ENCODE measurements at places on chromosomes 3 and 15.

DNA sequence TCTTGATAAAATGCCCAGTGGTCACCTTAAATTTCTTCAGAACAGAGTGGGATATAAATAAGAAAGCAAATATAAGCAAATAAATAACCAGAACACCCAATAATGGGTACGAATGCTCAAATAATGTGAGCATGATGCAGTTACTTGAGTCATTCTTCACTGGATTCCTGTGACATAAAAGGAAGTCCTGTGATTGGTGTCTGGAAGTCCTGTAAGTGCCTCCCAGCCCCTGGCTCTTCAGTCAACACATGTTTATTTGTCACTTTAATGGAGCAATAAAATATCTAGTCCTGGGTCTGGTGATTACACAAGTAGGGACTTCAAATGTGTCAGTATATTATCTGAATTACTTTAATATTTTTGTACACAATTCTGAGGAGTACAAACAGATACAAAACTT lies 30.4 kb downstream of the TMEM212 start:
- DNase-seq, result no peak

DNA sequence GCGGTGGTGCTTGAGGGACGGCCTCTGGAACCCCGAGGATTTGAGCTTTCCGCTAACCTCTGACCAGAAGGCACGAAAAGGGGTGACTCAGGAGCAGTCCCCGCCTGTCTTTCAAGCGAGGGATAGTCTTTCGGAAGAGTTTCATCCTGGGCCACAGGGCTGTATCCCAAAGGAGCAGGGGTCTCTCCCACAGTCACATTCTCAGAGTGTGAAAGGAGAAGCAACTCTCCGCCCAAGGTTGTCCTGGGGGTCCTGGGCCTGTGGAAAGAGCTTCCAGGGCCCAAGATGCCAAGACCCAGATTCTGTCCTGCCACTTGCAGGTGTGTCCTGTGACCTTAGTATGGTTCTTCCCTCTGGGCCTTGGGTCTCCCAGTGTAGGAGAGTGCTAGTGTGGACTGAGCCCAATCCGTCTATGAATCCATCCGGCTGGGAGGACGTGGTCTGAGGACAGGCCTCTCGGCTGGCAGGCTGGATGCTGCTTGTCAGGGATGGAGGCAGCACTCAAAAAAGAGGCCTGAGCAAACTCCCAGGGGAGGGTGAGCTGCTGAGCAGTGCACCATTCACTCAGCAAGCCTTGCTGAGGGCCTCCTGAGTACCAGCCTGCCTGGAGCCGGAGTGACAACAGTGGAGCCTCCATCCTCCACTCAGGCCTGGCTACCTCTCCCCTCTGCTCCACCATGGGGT lies 1.6 kb upstream of the DUSP7 start:
- no peak for DNase-seq

DNA sequence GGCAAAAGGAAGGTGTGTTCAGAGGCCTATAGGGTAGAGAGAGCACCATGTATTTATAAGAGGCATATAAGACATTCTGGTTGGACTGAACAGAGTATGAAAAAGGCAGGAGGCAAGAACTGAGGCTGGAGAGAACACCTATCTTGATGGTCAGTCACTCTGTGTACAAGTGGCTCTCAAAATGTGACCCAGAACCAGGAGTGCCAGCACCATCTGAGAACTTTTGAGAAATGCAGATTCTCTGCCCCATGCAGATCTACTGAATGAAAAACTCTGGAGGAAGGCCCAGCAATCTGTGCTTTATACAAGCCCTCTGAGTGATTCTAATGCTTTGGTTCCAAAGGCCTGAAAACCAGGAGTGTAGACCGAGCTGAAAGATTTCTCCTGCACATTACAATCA lies 324.0 kb upstream of the IL12A start:
- DNase-seq, result no peak

DNA sequence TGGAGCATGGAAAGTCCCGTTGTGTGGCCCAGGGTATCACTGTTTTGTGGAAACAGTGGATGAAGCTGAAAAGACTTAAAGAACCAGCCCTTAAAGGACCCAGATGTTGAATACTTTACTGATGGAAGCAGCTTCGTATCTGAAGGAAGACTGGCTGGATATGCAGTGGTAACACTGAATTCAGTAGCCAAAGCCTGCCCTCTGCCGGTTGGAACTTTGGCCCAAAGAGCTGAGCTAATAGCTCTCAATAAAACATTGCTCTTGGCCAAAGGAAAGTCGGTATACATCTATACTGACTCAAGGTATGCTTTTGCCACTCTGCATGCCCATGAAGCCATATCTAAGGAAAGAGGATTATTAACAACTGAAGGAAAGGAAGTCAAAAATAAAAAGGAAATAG lies 885.4 kb downstream of the PDCD6IP start:
- no peak for DNase-seq

- DNase-seq, result no peak
These were observed 53.0 kb upstream of the GSK3B start for GRCh38 chr3:120147072-120147871.

- DNase-seq, result no peak
These were observed 115.3 kb downstream of the OPA1 start for GRCh38 chr3:193708270-193708669.

GRCh38 chr15:45869034-45869668 lies 234.3 kb downstream of the SQOR start:
- no peak for DNase-seq

GRCh38 chr3:26132942-26133341 lies 343.1 kb downstream of the OXSM start:
- DNase-seq, result no peak

DNA sequence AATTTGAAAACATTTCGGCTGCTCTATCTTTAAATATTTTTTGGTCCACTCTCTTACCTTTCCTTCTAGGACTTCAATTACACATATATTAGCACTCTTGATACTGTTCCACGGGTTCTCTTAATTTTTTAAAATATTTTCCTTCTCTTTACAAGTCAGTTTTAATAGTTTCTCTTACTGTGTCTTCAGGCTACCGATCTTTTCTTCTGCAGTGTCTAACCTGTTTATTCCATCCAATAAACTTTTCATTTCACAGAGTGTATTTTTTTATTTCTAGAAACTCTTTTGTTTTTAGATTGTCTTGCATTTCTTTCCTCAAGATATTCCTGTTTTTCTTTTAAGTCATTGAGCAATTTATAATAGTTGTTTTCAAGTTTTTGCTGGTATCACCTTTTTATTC lies 27.7 kb downstream of the TCF12 start:
- DNase-seq, result no peak

- no peak for DNase-seq
These were observed 73.8 kb downstream of the IQSEC1 start for GRCh38 chr3:12999147-13000140.

DNA sequence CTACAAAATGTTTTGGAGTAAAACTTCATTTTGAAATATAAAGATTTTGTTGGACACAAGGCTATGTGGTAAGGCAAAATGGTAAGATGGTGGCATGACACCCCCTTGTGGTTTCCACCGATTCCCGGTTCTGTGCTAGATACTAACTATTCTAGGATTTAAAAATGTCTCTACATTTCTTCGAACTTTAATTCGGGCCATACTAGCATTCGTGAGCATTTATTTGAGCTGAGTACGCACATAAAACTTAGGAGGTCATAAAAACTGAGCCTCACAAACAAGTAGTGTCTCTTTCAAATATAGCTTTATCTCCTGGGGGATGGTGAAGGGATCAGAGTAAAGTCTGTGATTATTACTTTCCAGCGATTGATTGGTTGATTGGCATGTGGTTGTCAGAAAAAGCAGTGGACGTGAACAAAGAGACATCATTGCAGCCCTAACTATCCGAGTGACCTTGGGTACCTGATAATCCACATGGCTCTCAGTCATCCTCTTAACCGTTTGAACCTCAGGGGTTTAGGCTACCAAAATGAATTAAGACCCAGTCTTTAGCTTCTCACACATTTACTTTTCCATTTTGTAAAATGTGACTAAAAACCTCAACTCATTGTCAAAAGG lies 1.1 kb upstream of the ZNF639 start:
- DNase-seq, result no peak

GRCh38 chr3:30932513-30933098 lies 38.1 kb upstream of the GADL1 start:
- DNase-seq, result no peak

GRCh38 chr3:105965384-105965783 lies 96.6 kb upstream of the CBLB start:
- no peak for DNase-seq

DNA sequence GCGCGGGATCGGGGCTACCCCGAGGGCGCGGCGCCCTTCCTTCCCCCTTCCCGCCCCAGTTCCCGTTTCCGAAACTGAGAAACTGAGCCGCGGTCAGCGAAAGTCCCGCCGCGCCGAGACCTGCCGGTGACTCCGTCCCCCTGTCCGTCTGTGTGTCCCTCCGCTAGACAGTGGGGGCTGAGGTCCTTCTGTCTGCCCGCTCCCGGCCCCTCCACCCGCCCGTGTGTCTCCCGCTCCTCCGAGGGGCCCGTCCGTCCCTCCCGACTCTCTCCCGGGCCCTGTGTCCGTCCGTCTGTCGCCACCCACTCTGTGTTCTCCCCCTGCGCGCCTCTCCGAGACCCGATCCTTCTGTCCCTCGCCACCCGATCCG lies 426 bp downstream of the PRKCD start:
- DNase-seq, result no peak

DNA sequence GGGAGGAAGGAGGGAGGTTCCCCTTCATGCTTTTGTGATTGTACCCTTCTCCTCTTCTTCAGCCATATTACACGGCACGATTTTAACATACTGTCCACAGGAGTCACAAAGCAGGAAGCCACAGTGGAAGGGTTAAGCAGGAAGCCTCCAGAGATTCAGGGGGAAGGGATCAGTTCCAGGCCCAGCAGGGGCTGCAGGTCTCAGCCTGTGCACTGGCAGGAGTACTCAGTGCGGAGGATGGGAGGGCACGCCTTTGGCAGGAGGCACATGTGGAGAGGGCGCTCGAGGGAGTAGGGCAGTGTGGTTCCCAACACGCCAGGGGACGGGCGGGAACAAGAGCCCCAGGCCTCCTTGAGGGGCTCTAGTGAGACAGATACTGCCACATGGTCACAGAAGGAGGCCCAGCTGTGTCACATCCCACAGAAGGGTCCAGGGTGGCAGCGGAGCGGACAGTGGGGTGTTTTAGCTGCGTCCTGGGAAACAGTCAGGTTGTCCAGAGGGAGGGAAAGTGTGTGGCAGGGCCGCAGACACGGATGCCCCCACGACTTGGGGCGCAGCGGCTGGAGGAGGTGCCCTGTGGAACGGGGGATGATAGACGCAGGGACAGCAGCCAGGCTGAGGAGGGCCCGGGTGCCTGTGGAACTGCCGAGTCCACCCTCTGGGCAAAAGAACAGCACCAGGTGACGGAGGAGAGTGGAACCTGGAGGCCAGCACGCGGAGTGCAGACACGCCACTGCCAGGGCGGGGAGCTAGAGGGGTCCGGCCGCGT lies 77.5 kb downstream of the CHSY1 start:
- DNase-seq, result no peak

DNA sequence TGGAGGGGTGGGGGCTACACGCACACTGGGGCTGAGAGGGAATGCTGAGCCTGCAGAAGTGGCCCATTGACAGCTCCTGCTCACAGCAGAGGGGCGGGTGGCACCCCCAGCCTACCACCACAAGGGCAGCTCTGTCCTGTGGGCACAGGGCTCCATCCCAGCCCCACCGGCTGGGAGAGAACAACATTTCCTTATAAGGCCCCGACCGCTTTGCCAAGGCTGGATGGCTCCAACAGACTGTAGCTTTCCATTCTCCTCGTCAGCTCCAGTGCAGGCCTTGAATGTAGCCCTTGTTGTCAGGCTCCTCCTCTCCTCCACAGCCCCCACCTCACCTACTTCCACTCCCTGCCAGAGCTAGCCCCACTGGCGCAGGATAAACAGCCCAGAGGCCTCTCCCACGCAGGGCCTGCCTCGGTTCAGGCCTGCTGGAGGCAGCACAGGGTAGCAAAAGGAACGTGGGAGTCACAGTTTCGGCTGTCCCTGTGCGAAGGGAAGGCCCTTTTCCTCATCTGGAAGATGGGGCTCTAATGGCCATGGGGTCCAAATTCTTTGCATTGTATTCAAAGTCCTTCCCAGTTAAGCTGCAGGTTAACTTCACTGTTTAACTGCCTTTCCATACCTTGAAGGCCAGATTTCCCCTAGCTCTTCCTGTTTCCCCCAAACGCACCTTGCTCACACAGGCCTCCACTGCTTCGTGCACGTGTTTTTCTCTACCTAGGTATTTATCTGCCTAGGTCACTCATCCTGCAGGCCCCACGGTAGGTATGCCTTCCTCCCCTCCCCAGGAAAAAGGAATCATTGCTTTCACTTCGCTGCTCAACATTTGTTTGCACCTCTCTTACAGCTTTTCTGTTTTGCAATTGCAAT lies 101.6 kb upstream of the LPP start:
- DNase-seq, result no peak

GRCh38 chr3:138032567-138032966 lies 22.6 kb downstream of the CLDN18 start:
- DNase-seq, result no peak

DNA sequence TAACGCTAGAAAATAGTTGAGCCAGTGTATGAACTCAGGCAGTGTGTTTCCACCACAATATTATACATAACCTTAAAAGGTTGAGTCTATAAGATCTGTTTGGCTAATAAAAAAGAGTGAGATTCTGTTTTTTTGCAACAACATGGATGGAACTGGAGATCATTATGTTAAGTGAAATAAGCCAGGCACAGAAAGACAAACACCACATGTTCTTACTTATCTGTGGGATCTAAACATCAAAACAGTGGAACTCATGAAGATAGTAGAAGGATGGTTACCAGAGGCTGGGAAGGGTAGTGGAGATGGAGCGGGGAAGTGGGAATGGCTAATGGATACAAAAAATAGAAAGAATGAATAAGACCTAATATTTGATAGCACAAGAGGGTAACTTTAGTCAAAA lies 150.7 kb downstream of the GABRG3 start:
- DNase-seq, result no peak

- DNase-seq, result no peak
These were observed 47.4 kb downstream of the UACA start for GRCh38 chr15:70715840-70716485.

DNA sequence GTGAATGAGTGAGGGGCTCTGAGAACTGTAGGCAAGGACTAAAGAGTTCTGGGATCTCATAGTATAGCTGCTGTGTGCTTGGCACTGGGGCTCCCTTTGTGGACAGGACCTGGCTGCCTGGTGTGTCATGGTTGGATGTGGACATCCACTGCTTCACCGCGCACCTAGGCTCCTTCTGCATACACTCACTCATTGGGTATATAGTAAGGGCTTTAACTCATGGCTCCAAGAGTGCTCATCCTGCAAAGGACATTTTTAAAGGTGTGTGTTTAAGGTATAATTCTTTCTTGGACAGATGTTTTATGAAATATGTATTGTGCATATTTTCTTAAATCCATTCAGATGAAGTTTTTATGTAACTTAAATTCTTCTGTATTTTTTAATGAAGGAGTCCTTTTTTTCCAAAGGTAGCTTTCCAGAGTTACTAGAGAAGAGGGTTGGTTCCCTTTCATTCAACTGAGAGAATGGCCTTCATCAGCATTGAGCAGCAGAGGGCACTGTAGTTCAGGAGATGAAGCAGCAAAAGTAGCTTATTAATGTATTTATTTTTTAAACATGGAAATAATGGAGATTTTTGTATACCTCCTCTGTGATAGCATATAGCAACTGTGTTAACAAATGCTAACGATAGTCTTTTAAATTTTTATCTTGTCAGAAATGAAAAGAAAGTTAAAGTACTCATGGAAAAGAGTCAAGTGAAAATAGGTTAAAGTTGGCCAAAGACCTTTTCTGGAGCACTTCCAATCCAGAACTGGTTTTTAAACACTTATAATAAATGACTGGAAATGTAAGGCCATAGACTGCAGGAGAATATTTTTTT lies 25.2 kb downstream of the OXNAD1 start:
- DNase-seq, result no peak

GRCh38 chr15:74252291-74252690 lies 16.2 kb downstream of the CCDC33 start:
- no peak for DNase-seq
